Neural progenitor cell (in vitro differentiated cells): ENCODE measurements at places on chromosomes 5 and 9. TPM values are rescaled to one million over a fixed set of nuclear protein-coding genes. Genes with fewer than 3 reads are reported as not detected.
A peak's percentile ranks its signal among the peaks of the same experiment; 100 is the strongest.

- peak; percentile 71 for DNase-seq
Observed at GRCh38 chr5:167049043-167049663, 1242.3 kb upstream of the WWC1 start.

- peak; percentile 71 for DNase-seq
Observed at GRCh38 chr5:130720355-130720754, 444.7 kb downstream of the HINT1 start.

DNA sequence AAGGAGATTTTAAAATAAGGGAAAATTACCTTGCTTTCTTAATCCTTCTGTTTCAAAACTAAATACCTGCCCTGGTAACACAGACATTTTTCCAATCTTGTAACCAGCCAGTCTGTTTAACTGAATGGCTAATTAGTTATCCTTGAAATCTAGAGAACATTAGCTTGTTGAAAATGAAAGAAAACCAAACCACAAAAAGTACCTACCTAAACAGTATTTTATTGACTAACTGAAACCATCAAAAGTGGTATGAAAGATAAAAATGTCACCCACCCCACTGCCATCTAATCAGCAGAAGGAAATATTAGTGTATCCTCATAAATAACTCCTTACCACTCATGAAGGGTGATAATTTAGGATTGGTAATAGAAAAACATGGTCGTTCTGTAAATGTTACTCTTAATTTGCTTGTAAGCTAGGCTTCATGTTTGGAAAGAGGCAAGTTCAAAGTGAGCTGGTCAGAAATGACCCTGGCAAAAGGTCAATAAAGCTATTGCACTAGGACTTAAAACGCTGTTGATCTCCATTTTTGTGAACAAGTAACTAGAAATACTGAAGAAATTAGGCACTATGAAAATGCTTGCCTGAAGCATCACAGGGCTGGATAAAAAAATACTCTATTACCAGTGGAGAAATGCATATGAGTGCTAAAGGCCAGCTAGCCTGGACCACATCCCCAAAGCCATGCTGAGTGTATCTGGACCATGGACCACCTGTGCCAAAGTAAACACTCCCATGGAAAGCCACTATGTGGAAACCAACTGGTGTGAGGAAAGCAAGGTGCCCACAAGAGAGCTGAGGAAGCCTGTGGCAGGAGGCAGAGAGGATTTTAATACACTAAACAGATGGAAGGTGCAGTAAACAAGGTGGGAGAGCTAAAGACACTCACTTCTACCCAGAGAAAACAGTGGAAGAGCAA lies 8.4 kb downstream of the SEMA5A start:
- no peak for DNase-seq

DNA sequence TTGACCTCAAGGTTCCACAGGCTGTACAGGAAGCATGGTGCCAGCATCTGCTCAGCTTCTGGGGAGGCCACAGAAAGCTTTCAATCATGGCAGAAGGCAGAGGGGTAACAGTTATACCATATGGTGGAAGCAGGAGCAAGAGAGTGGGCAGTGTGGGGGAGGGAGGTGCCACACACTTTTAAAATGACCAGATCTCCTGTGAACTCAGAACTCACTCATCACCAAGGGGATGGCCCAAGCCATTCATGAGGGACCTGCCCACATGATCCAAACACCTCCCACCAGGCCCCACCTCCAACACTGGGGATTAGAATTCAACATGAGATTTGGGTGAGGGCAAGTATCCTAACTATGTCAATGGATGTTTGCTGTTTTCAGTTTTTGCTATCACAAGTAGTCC lies 16.2 kb downstream of the CYFIP2 start:
- DNase-seq: no peak

DNA sequence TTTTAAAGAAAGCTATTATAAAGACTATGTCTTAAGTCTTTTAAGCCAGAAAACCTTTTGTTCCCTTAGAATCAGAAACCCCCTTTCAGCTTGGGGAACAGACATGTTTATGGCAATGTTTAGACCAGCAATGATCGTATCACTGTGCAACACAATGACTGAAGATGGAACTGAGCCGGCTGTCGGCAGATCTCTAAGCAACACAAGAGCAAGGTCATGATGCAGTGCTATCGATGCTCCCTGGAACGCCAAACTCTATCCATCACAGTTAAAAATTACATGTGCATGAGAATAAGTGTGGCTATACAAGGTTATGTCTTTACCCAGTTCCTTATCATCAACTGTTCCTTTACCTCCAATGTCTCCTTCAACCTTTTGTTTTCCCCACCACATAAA lies 1.8 kb upstream of the RNF44 start:
- DNase-seq: no peak

GRCh38 chr5:140986117-140986521 lies 19.8 kb downstream of the PCDHAC2 start:
- peak; percentile 94 for DNase-seq

DNA sequence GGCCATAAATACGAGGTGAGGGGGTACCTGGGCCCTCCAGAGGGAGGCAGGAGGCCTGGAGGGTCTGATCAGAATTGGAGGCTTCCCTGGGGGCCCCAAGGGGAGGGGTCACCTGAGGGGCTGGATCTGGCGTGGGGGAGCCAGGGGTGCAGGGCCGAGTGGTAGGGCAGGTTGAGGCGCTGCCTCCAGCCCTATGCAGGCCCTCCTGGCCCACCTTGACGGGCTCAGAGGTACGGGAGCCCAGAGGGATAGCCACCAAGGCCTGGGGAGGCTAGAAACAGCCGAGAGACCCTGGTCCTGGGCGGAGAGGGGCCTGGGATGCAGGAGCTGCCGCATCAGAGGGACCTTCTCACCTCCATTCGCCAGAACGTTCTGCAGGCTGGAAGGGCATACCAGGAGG lies 24.3 kb downstream of the LHX3 start:
- no peak for DNase-seq

The GRIA1 gene
- 3.3 and 5.0 TPM in 2 replicates for total RNA-seq

The PHF24 gene
- 0.71 and 1.8 TPM in 2 replicates for total RNA-seq

The DOK3 gene
- total RNA-seq: 0.54 and 0.93 TPM in 2 replicates

The SLC25A2 gene
- total RNA-seq: 0.22 and 0.96 TPM in 2 replicates

The OR2K2 gene
- total RNA-seq: not detected in 2 replicates

The HTR4 gene
- total RNA-seq: 0.06 TPM in 1 of 2 replicates, not detected in the other

The DAB2IP gene
- 24.3 and 41.7 TPM in 2 replicates for total RNA-seq

The OTULIN gene
- total RNA-seq: 23.1 and 32.9 TPM in 2 replicates
